ENCODE measurements at places on chromosomes 7 and 10.

DNA sequence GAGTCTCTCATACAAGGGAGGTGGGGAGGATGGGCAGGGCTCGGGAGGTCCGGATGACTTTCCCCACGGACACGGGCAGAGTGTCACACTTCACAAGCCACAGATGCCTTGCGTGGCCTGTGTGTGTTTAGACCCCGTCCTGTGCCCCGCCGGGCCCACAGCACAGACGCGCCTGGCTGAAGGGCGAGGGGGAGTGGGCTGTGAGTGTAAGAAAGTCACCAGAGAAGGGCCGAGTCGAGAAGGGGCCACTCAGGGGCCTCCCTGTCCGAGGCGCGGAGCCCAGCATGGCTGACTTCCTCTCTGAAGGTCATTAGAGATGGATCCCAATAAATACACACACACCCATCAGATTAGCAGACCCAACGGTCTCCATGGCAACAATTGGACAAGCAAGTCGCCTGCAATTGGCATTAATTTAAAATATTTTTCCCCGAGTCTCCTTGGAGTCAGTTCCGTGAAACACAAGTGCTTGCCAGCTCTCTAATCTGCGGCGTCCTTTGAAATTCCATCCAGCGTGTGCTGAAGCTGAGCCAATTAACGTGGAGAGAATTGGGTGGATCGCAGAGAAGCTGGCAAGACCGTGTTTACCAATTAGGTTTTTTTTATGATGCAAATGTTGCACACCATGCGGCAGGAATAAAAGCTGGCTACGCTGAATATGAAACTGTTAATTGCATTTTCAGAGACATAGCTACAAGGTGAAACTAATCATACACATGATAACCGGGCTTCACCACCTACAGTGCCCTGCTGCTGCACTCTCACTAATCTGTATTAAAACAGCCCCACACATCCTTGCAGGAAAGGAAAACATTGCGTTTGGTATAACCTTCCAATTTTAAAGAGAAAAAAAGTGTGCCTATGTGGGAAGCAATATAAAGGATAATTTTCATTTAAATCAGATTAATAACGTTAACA is 571.2 kb downstream of the PTPRN2 start:
- no peak for DNase-seq

DNA sequence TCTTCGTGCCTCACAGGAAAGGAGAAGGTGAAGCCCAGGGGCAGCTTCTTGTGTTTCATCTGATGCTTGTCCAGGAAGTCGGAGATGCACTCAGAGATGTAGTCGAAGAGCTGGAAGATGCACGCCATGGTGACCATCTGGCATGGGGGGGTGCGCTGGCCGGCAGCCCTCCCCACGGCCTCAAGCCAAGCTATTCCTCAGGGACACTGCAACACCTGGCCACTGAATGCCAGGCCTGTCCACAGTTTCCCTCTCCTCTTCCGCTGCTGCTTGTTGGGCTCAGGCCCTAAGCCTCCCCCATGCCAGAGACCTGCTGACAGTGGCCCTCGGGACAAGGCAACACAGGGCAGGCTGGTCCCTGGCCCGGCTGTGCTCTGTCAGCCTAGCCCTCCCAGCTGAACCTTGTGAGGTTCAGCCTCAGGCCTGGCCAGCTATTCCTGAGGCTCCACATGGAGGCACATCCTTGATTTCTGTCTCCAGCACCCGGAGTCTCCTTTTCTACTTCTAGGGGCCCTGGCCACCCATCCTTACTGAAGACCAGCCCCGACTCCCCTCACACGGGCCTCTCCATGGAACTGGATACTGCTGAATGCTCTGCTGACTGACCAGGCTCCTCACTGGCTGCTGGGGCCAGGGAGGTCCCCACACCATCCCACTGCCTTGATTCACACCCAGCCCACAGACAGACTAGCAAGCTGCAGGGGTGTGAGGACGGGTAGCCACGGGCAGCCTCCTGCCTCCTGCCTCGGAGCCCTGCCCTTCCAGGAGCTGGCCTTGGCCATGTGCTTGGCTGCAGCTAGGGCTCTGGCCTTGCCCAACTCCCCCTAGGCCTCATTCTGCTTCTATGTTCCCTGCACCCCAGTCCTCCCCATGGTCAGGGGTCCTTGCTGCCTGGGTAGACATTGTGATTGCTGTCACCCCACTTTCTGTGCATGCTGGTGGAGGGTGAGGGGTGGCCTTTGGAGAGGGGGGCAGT is 10.1 kb upstream of the MYL7 start:
- no peak for DNase-seq

GRCh38 chr10:37712489-37713131 is 144.8 kb downstream of the ZNF248 start:
- DNase-seq, result no peak

GRCh38 chr10:107148906-107149305 is 15.6 kb downstream of the SORCS1 start:
- no peak for DNase-seq

DNA sequence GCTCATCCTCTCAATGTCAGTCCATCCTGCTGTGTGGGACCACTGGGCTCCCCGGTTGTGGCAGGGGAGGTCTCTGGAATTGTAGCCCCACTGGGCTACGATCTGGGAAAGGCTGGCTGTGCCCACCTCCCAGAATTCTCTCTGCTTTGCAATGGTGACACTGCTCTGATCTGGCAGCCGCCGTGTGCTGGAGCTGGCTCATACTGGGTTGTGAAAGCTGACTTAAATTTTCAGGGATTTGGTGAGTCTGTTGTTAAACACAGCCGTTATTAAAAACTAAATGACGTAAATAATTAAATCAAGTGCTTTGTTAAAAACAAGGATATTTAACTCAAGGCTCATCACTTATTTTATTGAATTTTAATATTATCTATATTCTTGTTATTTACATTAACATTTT is 160.0 kb downstream of the TAX1BP1 start:
- no peak for DNase-seq

GRCh38 chr10:116593139-116593740 is 2.5 kb downstream of the PNLIPRP1 start:
- no peak for DNase-seq

Measured in midbrain (tissue), 1 donor.